ENCODE measurements at places on chromosomes 7 and 10.
A peak's percentile ranks its signal among the peaks of the same experiment; 100 is the strongest.

DNA sequence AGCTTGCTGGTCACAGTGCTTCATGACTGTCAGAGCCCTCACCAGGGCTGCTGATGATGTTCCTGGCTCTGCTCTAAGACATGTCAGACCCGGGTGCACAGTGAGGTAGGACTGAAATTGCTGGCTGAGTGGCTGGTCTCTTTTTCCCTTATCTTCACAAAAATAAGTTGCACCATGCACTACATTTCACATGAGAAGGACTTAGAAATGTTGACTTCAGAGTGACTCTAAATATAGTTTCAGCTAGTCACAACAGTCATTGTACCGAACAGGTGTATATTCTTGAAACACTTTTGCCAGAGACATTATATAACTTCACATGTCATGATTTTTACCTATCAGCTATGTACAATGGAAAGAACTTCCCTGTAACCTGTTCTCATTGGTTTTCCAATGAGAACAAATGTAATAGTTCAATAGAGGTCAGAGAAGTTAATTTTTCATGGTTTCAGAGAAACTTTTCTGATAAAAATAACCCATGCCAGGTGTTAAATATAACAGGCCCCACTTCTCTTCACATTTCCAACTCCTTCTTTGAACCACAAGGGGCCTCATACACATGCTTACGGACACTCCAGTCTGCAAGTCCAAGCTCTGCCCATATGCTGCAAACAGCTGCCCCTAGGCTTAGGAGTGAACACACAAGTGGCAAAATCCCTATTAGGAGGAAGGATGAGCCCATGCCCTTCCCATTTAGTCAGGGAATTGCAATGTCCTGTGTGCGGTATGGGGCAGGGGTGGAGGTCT is 115.6 kb downstream of the CDK6 start:
- DNase-seq = no peak

GRCh38 chr7:74674166-74674565 is 16.6 kb downstream of the GTF2I start:
- no peak for DNase-seq

DNA sequence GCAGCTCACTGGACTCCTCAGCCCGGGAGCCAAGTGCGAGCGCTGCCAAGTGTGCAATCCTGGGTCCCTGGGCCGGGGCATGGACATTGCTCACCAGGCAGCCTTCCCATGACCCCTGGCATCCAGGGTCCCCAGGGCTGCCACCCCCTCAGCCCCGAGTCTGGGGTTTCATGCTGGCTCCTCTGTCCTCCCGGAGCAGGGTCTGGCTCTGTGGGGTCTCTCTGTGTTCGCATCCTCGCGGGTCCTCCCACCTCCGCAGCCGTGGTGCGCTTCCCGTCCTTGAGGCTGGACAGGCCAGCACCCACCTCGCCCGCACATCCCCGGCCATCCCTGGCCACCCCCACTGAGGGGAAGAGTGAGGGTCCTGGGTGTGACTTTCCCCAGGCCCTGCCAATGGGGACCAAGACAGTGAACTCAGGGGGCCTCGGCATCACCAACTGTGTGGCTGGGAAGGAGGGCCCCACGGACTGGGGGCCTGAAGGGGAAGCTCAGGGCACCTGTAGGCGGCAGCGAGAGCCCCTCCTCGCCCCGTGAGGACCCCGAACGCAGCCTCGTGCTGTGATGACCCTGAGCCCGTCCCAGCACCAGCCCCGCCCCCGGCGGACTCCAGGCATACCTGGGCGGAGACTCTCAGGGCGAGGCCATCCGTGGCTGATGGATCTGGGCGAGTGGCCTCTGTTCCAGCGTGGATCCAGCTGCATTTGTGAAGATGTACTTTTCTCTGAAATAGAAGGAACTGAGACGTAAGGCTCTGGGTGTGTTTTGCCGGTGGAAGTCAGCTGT is 50.3 kb upstream of the CFAP46 start:
- DNase-seq = no peak

DNA sequence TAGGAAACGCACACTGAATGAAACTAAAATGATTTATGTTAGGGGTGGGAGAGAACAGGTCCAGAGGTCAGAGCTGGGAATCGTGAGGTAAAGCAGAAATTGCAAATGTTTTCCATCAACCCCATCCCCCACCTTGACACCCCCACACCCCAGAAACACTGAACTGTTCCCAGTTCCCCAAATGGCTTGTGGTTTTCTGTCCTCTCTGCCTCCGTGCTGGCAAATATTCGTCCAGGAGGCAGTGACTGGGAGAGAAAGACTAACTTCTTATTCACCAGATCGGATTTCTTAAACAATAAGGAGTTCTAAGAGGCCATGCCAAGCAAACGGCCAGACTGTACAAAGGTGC is 730 bp upstream of the RASSF4 start:
- DNase-seq = no peak

- DNase-seq = no peak
Observed at GRCh38 chr10:436013-436697, 253.3 kb downstream of the DIP2C start.

DNA sequence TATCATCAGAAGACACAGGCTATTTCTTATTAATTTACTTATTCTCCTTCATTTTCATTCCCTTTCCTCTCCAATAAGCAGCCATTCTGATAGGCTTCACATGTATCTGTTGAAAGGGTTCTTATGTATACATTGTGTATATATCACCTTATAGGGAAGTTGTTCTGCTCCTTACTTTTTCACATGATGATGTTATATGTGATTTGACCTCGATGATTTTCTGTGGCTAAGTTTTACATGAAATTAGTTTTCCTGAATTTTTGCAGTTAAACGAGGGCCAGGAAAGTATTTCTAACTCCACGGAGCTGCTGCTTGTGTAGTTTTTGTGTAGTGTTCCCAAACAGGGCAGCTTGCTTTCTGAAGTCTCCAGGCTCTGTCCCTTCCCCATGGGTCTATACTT is 84.5 kb downstream of the SH2D4B start:
- DNase-seq = no peak

- peak; percentile 27 for DNase-seq
Observed at GRCh38 chr7:31019509-31019908, 32.6 kb upstream of the ADCYAP1R1 start.

DNA sequence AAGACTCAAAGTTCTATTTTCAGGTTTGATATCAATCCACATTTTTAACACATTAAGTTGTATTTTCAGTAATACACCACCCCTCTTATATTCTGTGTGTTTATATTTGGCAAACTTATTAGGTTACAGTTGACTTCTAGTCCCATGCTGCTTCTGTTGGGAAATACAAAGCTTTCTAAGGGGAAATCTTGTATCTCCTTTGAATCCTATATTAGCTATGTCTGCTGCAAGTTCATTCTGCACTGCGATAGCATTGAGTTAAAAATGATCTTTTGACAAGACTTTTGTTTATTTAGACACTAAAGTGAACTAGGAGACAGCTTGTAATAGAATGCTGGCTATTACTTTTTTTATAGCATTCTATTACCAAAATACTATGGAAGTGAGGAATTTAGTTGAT is 625.1 kb upstream of the ANKRD30A start:
- no peak for DNase-seq

DNA sequence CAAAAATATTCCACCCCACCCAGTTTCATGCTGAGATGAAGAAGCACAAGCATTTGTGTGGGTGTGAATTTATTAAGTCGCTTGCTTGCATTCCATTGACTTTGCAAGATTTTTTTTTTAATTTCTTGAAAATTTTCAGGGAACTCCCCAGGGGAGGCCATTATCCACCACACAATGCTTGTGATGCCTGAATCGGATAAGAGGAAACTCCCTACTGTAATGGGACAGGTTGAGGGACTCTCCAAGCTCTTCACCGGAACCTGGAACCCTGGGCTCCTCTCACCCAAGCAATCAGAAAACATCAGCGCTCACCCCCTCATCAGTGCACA is 153.6 kb upstream of the ZMIZ1 start:
- DNase-seq = no peak

DNA sequence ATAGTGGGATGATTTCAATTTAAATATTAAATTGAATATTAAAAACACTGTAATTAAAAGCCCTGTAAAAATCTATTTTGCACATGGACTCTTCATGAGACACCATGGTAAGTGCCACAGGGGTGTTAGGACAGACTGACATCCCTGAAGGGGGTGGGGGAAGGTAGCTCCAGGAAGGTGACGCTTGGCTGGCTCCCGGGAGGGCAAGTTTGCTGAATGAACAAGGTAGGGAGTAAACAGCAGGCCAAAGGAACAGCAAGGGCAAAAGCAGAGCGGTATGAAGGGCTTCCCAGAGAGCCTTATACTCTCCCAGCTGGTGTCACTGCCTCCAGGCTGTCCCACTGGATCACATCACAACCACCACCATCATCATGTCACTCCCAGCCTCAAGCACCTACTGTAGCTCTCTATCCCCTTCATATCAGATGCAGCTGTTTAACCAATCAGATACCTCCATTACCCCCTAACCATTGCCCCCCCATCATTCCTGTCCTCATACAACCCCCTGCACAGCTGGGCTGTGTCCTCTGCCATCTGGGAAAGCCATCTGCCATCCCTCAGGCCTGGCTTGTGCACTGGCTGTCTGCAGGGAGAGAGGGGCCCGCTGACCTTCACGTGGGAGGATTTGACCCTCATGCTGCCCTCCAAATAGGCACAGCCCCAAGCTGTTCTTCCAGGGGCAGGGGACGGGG is 19.5 kb downstream of the HSPA12A start:
- DNase-seq = no peak

GRCh38 chr7:137243741-137244140 is 99.8 kb downstream of the PTN start:
- no peak for DNase-seq

DNA sequence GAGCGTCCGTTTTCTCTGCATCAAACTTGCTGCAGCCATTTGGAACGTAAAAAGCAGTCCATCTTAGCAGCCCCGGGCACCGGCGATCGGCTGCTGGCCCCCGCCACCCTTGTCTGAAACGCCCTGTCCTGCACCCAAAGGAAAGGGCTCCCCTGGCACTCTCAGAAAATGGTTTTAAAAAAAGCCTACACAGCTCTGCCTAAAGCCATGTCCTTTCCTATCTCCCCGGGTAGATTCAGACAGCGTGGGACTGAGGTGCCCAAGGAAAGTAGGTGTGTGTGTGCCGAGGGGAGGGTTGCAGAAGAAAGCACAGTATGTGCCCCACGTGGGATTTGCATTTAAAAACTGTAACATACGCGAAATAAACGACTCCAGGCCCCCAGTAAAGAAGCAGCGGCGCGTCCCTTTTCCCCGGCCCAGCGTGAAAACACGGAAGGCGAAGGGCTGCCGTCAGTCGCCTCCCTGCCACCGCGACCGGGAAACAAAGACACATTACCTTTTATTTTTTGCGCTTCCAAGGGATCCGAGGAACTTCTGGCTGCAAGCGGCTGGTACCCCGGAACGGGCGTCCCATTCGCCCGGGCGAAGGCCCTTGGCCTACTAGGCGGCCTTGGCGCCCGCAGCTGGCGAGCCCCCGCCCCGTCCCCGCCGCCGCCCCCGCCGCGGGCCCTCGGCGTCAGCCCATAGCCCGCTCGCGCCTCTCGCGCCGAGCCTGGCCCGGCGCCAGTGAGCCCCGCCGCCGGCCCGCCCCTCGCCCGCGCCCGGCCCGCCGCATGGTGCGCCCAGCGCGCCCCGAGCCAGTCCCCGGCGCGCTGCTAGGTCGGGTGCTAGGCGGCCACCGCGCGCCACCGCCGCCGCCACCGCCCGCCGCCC is 304.6 kb downstream of the PRPF18 start:
- no peak for DNase-seq

DNA sequence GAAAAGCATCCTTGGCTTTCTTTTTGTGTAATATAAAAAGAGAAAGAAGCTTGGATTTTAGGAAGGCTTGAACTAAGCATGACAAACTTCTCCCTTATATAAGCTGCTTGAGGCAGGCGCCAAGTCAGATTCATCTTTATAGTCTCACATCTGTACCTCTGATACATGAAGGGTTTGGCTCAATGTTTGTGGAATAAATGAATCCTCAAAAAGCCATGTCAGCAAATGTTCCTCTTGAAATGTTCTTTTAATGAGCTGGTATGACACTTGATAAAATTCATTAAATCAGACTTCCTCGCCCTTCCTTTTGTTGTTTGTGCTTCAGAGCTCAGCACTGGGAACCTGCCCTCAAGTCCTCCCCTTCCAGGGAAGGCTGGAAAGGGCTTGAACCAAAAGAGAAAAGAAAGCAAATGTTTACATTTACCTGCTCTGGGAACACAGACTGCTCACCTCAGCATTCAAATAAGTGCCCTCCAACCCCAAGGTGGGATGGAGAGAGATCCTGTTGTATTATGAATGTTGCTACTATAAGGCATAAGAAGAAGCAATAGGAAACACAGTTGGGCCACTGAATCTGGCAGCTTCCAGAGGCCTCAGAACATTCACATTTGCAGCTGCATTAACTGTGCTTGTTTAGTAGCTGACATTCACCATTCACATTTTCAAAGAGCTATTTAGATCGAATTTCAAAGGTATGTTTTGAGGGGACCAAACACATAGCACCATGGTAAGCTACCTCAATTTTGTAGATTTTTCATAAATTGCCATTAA is 212.6 kb downstream of the CACNA2D1 start:
- no peak for DNase-seq

DNA sequence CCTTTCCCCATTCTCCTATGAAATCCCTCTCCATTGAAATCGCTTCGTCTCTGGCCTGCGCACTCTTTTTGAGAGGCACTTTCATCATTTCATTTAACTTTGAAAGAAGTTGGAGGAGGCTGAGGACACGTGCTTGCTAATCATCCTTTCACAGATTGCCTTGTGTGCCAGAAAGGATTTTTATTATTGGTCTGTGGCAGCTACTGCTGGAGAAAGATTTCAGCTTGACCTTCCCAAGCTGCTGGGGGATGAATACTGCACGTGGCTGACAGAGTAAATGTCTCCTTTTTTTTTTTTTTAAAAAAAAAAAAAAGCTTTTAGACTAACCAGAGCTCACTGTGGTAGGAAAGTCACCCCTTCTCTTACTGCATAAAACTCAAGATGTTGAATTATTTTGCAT is 44.2 kb upstream of the KCNIP2 start:
- DNase-seq = no peak

GRCh38 chr7:24545215-24545614 is 28.0 kb upstream of the PALS2 start:
- DNase-seq = no peak

GRCh38 chr10:89304026-89304425 is 2.2 kb downstream of the IFIT2 start:
- DNase-seq = no peak

- DNase-seq = no peak
Observed at GRCh38 chr10:60798031-60798430, 19.8 kb downstream of the CDK1 start.
